ENCODE measurements at places on chromosomes 12 and 14.
A peak's percentile ranks its signal among the peaks of the same experiment; 100 is the strongest.

GRCh38 chr12:31631023-31631724, 28.3 kb upstream of the ETFBKMT start:
- DNase-seq: no peak

GRCh38 chr12:82359115-82359478, 768 bp downstream of the METTL25 start:
- DNase-seq: peak; percentile 43

GRCh38 chr12:74537126-74537706, 419 bp upstream of the ATXN7L3B start:
- peak; percentile 24 for DNase-seq

DNA sequence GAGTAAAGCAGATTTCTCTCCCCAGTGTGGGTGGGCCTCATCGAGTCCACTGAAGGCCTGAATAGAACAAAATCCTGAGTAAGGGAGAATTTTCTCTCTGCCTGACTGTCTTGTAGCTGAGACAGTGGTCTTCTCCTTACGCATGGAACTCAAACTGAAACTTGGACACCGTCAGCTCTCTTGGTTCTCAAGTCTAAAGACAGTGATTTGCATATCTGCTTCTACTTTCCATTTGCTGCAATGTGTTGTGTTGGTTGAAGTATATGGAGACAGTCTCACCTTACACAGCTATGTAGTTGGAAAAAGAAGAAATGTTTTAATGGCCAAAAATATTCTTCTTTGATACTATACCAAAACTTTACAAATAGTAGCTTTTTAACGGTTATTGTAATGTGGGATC, 160.2 kb upstream of the LMNTD1 start:
- DNase-seq: no peak

- peak; percentile 62 for DNase-seq
Measured at GRCh38 chr12:42483521-42483790, 106.1 kb downstream of the PRICKLE1 start.

DNA sequence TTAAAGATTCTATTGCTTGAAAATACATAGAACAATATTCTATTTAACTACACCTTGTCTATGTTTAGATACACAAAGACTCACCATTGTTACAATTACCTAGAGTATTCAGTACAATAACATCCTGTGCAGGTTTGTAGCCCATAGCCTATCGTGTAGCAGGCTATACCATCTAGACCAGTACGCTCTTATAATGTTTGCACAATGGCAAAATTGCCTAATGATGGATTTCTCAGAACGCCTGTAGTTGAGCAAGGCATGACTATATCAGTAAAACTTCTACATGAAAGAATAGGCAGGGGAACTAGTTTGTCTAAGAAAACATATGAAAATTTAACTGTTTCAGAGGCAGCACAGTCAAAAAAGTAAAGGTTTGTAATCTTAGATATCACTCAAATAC, 375.9 kb downstream of the DAD1 start:
- DNase-seq: no peak

- DNase-seq: no peak
Measured at GRCh38 chr12:48003226-48004052, 837 bp downstream of the COL2A1 start.

- DNase-seq: no peak
Measured at GRCh38 chr12:95004610-95005009, 1.1 kb upstream of the NDUFA12 start.

DNA sequence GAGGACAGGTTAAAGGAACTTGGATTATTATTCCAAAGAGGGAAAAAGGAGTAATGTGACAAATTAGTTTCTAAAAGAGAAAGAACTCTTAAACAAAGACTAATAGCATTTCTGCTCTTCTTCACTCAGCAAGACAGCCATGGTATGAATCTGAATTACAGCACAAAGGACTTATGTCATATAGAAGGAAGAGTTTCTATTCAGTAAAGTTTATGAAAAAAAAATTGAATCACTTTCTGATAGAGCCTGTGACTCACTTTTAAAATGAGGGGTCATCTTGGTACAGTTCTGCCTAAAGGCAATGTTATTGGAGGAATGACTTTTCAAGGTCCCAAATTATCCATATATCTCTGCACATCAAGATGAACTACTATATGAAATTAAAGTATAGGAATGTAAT, 101.7 kb downstream of the DUSP6 start:
- no peak for DNase-seq

DNA sequence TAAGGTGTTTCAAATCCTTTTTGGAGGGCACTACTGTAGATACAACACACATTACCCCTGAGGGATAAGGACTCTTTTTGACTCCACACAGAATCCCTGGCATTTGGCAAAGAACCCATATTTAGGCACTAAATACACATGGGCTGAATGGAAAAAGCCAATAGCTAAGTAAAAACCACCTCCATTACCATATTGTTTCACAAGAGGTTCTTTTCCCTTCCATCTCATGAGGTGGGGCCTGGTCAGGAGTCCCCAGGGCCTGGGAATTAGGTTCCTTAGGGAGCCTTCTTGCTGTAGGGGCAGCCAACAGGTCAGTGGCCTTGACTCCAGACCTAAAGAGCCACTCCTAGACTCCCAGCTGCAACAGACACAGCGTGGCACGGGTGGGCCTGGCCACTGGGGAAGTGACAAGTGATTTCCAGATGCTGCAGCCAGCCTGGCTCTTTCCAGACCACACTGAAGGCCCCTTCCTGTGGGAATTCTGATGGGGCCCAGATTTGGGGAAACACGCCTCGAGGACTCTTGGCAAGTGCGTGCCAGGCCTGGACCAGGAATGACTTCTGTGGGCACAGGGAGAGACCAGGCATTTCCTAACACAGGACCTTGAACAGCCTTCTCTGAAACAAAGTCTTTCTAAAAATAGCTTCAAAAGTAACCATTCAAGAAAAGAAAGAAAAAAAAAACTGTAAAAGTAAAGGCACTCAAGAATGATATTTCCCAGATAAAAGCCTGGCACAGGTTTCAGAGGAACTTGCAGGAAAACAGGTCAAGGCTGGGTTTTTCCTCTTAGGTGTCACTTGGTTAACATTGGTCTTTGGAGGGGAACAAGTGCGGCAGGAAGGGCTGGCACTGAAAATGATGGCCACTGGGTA, 18.1 kb downstream of the SSH1 start:
- DNase-seq: no peak
